Fibroblast of upper back skin (primary cell): ENCODE measurements at places on chromosomes 7 and 10.

DNA sequence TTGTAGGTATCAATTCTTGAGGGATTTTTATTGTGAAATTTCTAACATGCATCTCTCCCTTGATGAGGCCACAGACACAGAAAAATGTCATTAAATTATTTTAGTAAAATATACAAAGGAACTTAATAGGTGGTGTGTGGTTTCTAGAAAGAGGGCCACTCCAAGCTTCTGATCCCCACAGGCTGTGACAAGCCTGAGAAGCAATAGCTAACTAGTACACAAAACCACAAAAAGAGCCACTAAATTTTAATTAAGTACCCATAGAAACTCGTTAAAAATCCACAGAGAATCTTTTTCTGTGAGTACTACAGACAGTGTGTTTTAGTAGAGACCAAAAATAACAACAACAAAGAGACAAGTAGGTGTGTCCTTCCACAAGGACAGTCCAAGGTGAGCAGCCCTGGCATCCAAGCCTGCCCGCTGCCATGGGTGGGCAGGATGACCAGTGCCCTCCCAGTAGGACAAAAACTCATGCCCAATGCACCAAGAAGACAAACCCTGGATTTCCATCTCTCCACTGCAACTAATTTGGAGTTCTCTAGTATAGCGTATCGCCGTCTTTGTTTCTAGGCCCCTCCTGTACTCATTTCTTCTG lies 81.0 kb downstream of the RNF216 start:
- no peak for DNase-seq

- DNase-seq, result peak; percentile 44
Observed at GRCh38 chr10:78706256-78706655, 362.5 kb upstream of the ZMIZ1 start.

DNA sequence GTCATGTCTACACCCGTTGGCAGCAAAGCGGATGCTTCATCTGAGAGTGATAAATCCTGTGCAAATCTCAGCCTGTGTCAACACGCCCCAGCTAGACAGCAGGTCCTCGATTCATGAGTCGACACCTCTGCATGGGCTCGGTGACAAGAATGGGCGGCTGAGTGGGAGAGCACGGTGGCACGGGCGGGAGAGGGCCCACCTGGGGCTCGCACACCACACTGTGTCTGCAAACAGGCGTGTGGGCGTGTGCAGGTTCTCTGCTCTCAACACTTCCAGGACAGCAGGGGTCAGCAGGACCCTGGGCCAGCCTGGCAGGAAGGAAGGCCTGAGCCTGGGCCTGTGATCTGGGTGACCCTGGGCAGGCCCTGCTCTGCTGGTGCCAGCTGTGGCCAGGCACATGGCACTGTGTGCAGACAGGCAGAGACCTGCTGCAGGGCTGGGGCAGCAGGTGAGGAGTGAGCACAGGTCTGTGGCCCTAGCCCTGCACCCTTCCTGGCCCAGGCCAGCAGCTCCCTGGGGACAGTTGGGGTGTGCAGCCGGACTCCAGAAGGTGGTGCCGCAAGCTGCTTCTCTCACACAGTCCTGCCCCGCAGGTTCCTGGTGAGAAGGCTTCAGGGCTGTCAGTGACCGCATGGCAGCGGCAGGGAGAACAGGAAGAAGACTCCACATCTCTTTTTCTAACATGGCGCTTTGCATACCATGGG lies 216.4 kb downstream of the ELFN1 start:
- DNase-seq, result no peak

DNA sequence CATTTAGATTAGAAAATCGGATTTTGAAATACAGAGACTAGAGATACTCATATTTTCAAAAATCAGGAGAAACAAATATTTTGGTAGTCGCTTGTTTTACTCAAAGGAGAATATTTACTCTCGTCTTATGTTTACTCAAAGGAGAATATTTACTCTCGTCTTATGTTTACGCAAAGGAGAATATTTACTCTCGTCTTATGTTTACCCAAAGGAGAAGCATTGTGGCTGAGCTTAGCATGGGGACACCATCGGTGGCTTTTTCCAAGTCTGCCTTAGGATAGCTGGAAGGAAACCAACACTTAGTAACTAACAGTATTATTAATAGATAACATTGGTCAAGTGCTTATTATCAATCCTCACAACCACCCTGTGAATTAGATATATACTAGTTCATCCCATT lies 71.8 kb downstream of the SNX10 start:
- DNase-seq, result no peak

GRCh38 chr7:124086843-124087242 lies 54.0 kb upstream of the TMEM229A start:
- no peak for DNase-seq
